ENCODE measurements at places on chromosomes 6 and 20.

GRCh38 chr20:2750491-2751251 is 49.8 kb downstream of the CPXM1 start:
- DNase-seq = no peak

DNA sequence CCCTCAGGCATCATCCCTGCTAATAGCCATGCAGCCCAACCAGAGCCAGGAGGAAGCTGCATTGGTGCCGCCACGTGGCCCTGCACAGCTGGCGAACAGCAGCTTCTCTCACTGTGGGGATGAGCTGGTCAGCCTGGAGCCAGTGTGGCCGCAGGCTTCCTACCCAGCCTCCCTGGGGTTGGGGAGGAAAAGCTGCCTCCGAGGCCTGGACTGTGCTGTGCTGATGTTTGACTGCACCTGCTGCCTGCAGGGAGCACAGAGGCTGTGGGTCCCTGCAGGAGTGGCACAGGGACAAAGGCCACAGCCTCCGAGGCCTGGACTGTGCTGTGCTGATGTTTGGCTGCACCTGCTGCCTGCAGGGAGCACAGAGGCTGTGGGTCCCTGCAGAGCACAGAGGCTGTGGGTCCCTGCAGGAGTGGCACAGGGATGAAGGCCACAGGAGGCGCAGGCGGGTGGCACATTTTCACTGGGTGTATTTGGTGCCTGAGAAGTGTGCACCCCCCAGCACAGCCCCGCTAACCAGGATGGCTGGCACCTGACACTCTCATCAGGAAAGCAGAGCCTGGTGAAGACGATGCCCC is 83.9 kb downstream of the DLL1 start:
- DNase-seq = no peak

DNA sequence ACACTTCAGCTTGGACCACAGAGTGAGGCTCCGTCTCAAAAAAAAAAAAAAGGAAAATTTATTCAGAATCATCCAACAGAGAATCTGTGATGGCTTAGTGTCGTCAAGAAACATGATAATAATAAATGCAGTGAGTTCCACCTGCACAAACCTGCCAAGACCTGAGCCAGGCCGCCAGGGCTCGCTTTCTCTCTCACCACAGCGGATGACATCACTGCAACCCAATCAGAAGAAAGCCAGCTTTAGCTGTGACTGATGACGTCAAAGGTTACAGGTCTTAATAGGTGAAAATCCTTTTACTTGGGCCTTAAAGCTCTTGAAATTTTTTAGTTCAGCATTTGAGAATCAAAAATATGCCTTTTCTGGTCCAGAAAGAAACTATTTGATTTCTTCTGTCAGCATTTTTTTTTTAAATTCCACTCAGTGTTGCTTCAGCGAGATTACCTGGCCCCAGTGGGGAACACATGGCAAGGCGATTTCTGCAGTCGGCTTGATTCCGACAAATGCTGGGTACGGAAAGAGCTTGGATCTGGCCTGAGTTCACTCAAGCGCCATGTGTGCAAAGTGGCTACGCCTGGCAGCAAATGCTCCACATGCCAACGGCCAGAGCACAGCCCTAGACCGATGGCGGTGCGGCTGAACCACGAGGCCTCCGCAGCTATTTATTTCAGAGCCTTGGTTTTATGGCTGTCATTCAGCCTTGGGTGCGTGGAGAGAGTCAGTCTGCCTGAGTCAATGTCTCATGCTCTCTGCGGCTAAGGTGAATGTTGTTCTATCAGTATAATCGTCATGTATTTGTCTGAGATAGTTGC is 105.7 kb upstream of the QKI start:
- DNase-seq = no peak

GRCh38 chr20:5160882-5161281 is 34.1 kb downstream of the CDS2 start:
- DNase-seq = no peak

DNA sequence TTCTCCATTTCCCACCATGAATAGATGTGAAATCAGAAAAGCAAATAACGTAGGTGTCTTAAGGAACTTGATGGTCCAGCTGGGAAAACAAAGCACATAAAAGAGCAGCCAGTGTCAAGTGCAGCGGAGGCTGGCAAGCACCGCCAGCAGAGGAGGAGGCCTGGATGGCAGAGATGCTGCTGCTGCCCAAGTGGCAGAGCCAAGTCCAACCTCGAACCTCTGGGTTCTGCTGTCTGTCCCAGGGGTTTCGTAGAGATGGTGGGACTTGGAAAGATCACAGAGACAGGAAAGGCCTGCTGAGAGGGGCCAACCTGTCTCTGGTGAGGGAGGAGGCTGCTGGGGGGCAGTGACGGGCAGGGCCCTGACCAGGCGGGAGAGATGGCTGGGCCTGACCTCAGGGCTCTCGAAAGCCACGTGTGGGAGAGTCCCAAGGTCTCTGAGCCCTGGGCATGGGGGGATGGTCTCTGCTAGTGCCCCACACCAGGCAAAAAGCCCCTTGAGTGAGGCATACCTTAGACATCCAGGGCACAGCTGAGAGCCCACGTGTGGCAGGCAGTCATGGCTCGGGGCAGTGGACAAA is 77.3 kb downstream of the TCP11 start:
- no peak for DNase-seq

DNA sequence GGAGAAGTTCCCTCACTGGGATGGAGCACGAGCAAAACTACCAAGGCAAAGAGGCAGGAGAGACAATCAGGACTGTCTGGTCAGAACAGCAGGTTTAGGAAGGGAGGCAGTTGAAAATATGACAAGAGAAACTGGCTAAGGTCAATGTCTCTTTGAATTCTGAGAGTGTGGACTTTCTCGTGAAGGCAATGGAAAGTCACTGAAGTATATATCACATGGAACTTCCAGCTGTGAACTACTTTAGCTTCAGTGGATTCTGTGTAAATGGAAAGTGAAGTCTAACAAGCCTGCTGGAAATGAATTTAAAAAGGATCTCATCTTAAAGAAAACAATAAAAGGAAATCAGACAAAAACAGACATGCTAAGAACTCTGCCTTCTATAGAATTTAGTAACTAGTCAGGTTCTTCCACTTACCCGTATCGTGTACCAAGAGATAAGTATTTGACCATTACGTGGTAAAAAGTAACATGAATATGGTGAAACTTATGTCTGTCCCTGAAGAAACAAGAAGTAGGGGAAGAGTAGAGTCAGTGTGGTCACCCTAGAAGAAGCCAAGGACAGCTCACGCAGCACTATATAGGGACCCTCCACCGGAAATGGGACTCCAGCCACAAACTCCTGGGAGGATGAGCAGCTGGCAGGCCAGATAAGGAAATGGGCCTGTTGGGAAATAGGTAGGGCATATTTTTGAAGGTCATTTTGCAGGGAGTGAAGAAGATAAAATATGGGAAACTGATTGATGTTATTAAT is 123.4 kb downstream of the MAP7 start:
- DNase-seq = no peak

DNA sequence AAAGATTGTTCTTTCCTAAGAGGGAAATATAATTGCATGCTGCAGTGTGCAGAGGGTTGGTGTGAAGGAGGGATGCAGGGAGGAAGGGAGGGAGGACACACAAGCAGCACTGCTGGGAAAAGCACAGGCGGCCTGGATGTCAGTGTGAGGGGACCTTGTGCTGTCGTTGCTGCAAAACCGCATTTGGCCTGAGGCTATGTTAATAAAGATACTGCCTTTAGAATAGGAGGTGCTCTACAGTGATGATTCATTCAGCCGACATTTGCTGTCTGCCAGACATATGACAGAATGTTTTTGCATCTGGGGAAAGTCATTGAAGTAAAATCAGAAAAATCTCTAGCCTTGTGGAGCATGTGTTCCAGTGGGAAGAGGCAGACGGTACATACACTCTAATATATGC is 50.5 kb upstream of the TRIM26 start:
- DNase-seq = no peak

GRCh38 chr6:43222418-43223059 is 6.7 kb downstream of the DNPH1 start:
- DNase-seq = no peak

DNA sequence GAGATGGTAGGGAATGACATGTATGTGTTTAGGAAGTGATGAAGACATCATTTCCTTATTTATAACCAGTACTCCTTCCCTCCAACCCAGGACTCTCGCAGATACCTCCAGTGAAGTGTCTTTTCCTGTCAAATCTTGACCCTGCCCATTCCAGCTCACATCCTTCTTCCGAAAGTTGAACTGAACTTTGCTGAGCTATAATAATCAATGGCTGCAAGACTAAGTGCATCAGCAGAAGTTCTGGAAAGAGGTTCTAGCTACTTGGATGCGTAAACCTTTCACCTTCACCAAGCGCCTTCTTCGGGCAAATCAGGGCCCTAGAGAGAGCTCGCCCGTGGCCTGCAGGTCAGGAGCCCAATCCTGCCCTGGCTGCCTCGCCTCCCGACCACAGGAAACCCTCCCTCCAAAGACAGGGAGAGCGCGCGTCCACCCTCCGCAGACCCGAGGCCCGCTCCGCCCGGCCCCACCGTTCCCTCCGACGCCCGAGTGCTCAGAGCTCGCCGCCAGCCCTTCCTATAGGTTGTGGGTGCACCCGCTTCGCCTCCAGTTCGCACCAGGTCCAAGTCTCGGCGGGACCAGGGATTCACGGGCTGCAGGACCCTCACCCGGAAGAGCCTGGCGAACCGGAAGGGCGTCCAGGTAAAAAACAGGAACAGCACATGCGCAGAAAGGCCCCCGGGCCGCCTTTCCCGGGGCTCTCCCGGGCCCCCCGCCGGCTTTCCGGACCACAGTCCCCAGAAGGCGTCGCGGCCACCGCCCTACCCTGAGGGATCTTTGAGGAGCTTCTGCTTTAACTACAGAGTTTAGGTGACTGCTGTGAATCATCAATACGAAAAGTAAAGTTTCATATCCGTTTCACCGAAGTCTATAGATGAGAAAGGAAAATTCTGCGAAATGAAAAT is at the start of gene ZNF334:
TSS of gene ZNF334 (minus strand) at position 617 of the 902 bp plus-strand sequence. CDS start 1,457 bp downstream, outside the sequence.
- DNase-seq = peak; percentile 92

DNA sequence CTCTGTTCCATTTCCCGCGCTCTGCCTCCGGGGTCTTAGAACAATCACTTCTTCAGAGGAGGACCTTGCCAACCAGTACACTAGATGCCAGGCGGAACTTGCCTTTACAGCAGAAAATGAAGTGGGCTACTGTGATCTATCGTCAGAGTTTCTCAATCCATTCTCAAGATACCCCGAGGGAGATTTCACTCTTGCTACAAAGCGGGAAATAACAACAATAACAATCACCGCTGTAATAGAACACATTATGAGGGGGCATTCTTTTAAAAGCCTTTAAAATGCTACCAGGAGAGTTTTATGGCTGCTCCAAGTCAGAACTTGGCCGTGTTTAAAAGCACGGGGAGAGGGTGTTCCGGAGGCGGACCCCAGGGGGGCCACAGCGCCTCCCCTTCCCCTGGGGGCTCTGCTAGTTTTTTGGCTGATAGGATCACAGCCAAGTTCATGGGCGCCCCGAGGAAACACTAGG is 617.0 kb upstream of the AGPAT4 start:
- DNase-seq = no peak

- DNase-seq = no peak
Measured at GRCh38 chr6:149060300-149060984, 257.1 kb upstream of the TAB2 start.

DNA sequence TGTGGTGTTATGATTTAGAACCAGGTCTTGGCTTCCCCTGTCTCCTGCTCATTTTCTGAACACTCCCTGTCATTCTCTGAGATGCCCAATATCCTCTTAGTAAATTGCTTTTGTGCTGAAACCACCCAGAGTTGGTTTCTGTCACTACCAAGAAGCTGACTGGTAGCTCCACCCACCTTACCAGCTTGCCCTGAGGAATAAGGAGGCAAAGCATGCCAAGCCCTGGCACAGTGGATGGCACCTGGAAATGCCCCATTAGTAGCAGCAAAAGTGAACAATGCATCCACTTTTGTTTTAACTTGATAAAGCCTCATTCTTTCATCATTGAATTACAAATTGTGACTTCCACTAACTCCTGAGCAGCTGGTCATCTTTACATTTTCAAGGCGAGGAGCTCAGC is 157.7 kb downstream of the CDC5L start:
- DNase-seq = no peak

DNA sequence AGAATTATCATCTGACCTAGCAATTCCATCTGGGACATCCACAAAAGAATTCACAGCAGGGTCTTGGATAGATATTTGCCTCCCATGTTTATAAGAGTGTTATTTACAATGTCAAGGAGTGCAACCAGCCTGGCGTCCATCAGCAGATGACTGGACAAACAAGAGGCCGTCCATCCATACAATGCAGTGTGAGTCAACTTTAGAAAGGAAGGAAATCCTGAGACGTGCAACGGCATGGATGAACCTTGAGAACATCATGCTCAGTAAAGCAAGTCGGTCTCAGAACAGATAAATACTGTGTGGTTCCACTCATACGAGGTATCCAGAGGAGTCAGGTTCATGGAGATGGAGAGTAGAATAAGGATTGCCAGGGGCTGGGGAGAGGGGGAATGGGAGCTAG is 46.4 kb downstream of the FOXF2 start:
- DNase-seq = no peak

DNA sequence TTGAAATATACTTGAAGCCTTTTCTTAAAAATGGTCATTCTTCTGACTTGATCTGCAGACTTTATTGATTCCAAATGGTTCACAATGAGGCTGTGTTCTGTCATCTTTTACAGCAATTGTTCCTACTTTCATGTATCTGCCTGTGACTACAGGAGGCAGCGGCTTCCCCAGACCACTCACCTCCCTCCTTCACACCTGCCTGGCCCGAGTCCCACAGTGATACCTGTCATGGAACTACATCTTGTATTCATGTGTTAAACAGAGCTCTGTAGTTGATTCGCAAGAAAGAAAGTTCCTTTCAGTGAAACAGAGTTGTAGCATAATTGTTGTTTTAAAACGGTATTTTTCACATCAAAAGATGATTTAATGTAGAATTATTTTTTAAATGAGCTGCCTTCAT is 673.5 kb upstream of the AGPAT4 start:
- DNase-seq = no peak

DNA sequence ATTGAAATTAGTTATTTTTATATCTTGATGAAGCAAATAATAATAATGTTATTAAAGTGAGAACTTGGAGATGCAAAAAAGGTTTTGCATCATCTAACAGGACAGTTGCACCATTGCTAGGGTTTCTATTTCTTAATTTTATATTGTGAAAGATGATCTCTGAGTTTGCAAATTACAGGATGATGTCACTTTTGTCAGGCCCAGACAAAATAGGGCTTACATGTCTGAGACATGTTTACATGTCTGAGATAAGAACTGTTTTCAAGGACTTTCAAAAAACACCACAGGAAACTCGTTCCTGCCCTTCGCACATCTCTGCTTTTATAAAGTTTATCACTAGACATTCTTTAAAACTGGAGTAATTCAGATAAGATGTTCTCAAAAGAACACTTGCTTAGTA is 1075.8 kb upstream of the MANEA start:
- DNase-seq = no peak

Measured in SK-N-DZ (cell line).